ENCODE measurements at places on chromosomes 11 and 22.

GRCh38 chr11:128946648-128947047 is 4.0 kb upstream of the TP53AIP1 start:
- no peak for DNase-seq

GRCh38 chr11:34619062-34619516 is 1.8 kb upstream of the EHF start:
- no peak for DNase-seq

DNA sequence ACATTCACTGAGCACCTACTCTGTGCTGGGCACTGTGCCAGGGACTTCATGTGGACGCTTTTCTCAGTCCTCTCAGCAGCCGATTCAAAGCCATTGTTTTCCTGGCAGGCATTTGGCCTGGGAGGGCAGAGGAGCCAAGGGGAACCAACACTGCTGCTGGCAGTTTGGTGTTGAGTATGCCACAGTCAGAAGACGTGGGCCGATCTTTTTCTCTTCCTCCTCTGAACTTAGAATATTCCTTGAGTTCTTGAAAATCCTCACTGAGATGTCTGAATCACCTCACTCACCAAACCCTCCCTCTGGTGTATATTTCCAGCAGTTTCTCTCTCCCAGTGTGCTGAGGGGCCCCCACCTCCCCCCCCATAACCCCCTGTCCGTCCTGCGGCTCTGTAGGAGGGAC is 114.5 kb upstream of the CRYBB3 start:
- no peak for DNase-seq

DNA sequence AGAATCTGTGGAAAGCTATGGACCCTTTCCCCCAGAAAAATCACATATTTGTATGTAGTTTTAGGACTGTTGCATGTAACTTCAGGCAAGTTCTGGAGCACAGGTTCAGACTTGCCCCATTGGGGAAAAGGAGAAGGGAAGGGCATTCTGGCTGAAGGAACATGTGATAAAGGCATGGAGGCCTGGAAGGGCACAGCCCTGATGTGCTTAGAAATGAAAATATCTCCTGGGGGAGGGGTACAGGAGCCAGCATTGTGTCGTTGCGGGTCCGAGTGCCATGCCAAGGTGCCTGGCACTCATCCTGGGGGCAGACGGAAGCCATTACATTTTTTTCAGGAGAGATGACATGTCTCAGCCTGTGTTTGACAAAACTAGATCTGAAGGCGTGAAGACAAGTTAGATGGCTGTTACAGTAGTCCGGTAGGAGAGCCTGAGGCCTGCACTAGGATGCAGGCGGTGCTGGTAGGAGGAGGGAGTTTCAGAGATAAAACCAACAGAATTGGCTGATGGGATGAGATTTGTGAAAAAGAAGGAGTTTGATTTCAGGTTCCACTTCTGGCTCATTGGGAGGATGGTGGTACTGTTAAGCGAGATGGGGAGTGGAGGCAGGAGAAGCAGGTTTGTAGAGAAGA is 96.9 kb downstream of the TEAD1 start:
- DNase-seq, result no peak

DNA sequence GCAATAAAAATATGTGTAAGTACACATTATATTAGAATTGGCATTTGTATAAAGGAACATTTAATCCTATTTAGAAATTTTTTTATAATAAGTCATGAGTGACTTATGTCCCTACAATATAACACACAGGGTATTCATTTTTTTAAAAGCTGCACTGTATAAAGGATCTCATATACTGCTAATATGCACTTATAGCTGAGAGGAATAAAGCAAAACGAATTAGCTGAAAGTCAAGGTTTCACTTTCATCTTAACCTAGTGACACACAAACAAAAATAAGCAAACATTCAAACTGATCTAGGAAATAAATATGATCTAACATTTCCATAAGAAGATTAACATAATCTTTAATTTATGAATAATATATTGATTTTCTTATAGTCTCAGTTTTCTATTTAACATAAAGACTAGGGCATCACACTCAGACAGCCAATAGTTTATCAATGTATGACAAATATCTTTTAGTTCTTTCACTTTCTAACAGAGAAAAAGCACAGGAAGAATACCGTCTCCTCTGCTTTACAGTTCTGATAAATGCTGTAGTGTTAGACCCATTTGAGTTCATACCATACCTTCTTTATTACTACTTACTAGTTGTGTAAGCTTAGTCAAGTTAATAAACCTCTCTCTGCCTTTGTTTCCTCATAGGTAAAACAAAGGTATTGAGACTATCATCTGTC is 42.9 kb downstream of the DCDC1 start:
- no peak for DNase-seq

GRCh38 chr11:66082946-66083698 is 13.1 kb downstream of the PACS1 start:
- no peak for DNase-seq

All from activated effector memory CD4-positive, alpha-beta T cell treated with Interleukin-2 at 50 U/mL for 16 hours (primary cell).